Spinal cord (tissue), 10 donors: ENCODE measurements at places on chromosomes 6 and 20. TPM values are rescaled to one million over a fixed set of nuclear protein-coding genes. Genes with fewer than 3 reads are reported as not detected.

DNA sequence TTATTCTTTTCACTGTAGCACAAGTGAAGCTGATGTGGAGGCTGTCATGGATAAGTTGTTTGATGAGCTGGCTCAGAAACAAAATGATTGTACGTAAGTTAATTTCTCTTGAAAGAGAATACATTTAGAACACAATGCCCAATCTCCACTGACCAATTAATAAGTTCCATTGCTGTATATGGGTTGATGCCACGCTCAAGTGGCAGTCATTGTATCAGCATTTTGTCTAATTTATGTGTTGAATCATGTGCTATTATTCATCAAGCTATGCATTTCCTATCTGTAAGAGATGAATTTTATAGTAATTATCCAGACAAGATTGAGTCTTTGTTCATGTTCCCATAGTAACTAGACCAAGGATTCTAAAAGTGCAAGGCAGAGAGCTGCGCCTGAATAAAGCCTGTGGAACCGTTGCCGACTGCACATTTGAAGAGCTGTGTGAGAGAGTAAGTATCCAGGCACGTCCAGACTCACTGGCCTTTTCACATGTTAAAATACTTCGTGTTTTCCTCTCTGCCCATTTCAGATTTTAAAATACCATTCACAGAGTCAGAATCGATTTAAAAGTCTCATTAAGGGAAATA lies 83.8 kb upstream of the FOXO3 start:
- no peaks in the 10 kb centered on the region for H3K36me3 ChIP-seq
- peak overlapping the region; percentile 42 for H3K27ac ChIP-seq
- no peaks in the 10 kb centered on the region for H3K4me1 ChIP-seq
- no peaks in the 10 kb centered on the region for H3K27me3 ChIP-seq
- DNase-seq = no peak

- H3K36me3 ChIP-seq = no peaks in the 10 kb centered on the region
- H3K27me3 ChIP-seq = no peaks in the 10 kb centered on the region
- DNase-seq = no peak
- no peak overlapping the region for H3K4me3 ChIP-seq
- H3K27ac ChIP-seq = no peak overlapping the region
Observed at GRCh38 chr20:38321959-38322598, 18.1 kb downstream of the BPI start.

DNA sequence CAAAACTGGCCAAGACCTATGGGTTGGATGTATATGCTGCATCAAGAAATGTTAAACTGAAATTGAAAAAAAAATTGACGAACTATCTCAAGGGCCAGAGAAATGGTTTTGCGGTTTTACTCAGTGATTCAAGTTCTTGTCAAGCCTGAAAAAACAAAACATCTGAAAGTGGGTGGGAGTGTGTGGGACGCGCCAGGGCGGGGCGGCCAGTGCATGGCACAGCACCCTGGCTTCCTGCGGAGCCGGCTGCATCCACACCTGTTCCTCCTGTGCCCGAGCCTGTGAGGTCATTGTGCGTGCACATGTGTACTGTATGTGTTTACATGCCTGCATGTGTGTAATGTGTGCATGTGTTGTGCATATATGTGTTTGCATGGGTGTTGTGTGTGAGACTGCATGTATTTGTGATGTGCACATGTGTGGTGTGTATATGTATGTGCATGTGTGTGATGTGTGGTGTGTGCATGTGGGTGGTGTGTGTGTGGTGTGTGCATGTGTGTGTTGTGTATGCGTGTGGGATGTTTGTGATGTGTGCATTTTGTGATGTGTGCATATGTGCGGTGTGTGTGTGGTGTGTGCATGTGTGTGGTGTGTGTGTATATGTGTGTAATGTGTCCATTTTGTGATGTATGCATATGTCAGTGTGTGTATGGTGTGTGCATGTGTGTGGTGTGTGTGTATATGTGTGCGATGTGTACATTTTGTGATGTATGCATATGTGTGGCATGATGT lies 59.8 kb downstream of the CDH4 start:
- no peak overlapping the region for H3K27ac ChIP-seq
- H3K4me1 ChIP-seq = peaks cover 25% of the 10 kb centered on the region
- no peaks in the 10 kb centered on the region for H3K36me3 ChIP-seq
- peaks cover 2% of the 10 kb centered on the region for H3K27me3 ChIP-seq
- no peak overlapping the region for H3K4me3 ChIP-seq
- no peak for DNase-seq

DNA sequence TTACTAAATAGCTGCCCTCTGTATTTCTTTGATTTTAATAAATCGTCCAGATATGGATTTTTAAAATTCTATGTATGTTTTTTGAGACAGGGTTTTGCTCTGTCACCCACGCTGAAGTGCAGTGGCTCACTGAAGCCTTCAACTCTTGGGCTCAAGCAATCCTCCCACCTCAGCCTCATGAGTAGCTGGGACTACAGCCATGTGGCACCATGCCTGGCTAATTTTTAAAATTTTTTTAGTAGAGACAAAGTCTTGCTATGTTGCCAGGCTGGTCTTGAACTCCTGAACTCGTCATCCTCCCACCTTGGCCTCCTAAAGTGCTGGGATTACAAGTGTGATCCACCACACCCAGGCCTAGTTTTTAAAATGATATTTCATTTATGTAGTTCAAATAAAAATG lies 47.4 kb upstream of the DDR1 start:
- peaks cover 8% of the 10 kb centered on the region for H3K4me1 ChIP-seq
- H3K36me3 ChIP-seq = no peaks in the 10 kb centered on the region
- no peak overlapping the region for H3K27ac ChIP-seq
- no peak for DNase-seq
- no peaks in the 10 kb centered on the region for H3K27me3 ChIP-seq

DNA sequence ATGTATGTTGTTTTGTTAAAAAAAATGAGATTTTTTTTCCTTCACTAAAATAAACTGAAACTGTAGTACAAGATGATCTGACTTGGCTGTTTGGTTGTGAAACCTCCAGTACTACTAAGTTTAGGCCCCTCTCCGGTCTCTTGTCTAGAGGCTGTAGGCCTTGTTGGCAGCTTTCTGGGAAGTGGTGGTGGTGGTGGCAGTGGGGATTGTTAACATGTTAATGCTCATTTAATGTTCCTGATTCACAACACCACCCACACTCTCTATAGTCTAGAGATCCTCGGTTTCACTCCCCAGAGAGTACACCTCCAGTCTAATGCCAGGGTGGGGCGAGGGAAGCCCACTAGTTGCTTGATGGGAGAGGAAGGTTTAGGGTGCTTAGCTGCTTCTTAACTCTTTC lies 24.1 kb downstream of the STK4 start:
- no peak overlapping the region for H3K27ac ChIP-seq
- H3K27me3 ChIP-seq = no peaks in the 10 kb centered on the region
- no peaks in the 10 kb centered on the region for H3K36me3 ChIP-seq

- H3K27me3 ChIP-seq = no peaks in the 10 kb centered on the region
- DNase-seq = no peak
- H3K36me3 ChIP-seq = no peaks in the 10 kb centered on the region
- peaks cover 30% of the 10 kb centered on the region for H3K4me1 ChIP-seq
- H3K27ac ChIP-seq = no peak overlapping the region
Observed at GRCh38 chr20:50296450-50297375, 106.1 kb downstream of the CEBPB start.

- H3K4me1 ChIP-seq = no peaks in the 10 kb centered on the region
- no peaks in the 10 kb centered on the region for H3K36me3 ChIP-seq
- no peak overlapping the region for H3K27ac ChIP-seq
- H3K27me3 ChIP-seq = no peaks in the 10 kb centered on the region
Observed at GRCh38 chr6:38801305-38801704, 86.2 kb downstream of the DNAH8 start.

- H3K4me1 ChIP-seq = no peaks in the 10 kb centered on the region
- no peaks in the 10 kb centered on the region for H3K36me3 ChIP-seq
- H3K27me3 ChIP-seq = no peaks in the 10 kb centered on the region
- DNase-seq = no peak
- no peak overlapping the region for H3K27ac ChIP-seq
Observed at GRCh38 chr20:36085686-36086267, 68.8 kb upstream of the EPB41L1 start.

LY6G5C gene
- 8.5 TPM for polyA plus RNA-seq

MCCD1 gene
- 0.33 TPM for polyA plus RNA-seq
